ENCODE measurements at places on chromosomes 4 and X.

- peak; percentile 95 for DNase-seq
Observed at GRCh38 chr4:127782025-127782274, 172 bp upstream of the HSPA4L start.

DNA sequence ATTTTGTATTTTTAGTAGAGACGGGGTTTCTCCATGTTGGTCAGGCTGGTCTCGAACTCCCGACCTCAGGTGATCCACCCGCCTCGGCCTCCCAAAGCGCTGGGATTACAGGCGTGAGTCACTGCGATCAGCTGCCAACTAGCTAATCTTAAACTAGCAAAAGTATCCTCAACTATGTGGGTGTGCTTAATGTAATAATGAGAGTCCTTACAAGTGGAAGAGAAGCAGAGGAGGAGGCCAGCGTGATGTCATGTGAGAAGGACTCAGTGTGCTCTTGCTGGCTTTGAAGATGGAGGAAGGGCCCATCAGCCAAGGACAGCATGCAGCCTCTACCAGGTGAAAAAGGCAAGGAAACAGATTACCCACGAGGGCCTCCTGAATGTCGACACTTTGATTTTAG, 19.6 kb downstream of the SCD5 start:
- DNase-seq: no peak

GRCh38 chr4:94762326-94762725, 4.6 kb downstream of the BMPR1B start:
- no peak for DNase-seq

DNA sequence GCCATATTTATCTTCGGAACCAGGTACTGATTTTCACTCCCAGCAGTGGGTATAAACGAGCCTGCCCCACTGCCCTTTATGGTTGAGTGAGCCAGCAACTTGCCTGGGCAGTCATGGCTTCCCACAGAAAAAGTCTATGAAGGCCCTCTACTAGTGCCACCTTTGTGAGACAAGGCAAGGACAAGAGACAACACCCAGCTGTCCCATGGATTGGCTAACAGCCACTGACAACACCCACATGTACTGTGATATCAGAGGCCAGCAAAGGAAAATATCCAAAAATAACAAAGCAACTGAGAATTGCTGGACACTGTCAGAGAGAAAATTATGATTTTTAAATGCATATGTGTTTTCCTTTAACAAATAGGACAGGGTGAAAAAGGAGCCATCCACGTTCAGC, 248.4 kb upstream of the TTC29 start:
- no peak for DNase-seq

DNA sequence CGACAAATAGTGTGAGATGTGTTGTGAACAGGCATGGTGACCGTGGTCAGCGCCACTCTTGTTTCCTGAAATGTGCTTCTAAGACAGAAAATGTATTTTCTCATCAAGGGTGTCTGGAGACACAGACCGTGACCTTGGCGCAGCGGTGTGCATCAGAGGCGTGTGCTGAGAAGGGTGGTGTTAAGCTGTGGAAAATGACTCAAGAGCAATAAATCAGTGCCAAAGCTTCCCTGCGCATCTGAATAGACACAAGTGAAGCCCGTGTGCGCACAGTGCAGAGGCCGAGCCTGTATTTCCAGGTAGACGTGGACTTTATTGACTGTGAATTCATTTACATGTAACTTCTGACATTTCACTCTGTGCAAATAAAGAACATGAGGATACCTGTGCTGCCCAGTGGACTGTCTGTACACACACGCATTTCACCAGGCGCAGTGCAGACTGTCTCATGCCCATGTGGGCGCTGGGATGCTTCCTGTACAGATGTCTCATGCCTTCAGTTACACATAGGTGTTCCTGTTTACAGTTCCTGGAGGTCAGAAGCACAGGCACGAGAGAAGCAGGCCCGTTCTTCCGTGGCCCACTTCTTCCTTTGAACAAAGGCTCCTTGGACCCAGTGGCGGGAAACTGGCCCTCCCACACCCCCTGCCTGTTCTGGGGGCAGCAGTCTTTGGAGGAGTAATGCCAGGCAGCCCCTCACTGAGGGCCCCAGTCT, 31.9 kb downstream of the NSG1 start:
- DNase-seq: no peak

DNA sequence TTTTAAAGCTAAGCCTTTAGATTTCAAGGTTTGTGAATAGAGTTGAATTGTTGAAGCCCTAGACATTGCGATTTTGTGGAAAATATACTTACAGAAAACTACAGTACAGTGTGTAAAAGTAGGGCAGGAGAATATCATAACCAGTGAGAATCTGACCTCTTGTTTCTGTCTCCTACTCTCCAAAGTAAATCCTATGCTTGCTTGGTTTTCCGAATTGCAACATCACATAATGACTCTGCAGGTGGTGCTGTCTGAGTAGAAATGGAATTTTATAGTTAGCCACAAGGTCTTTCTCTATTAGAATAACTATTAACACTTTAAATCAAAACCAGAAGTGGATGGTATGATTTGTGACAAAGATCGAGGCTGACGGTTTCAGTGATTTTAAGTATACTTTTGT, 505.6 kb downstream of the RAPGEF2 start:
- DNase-seq: no peak

DNA sequence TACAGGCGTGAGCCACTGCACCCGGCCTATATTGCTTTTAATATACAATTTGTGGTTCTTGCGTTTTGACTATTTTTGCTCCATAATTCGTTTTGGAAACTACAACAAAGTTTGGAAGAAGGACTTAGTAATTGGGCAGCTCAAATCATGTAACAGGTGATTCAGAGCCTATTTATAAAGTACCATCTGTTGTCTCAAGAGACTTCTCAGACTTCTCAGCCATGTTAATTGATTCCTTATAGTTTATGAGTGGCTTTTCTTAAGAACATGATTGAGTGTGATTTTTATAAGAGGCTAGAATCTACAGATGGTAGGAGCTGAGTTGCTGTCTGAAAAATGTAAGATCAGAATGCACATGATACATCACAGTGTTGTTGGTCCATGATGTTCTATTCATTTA, 240.2 kb downstream of the ADGRL3 start:
- DNase-seq: no peak

DNA sequence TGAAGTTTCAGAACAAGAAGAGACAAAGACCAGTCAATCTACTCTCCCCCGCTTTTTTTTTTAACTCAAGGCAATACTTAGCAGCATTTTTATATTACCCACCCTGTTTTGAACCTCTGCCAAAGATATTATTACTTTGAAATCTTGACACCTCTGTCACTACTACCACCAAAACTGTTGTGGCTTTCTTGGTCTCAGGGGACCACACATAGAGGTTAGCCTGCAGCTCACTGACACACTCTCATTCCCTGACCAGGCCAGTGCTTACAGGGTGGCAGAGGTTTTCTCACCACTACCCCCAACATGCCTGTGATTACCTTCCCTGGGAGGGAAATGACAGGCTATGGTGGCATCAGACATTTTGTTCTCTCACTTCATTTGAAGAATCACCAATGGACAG, 137.4 kb upstream of the STIM2 start:
- DNase-seq: peak; percentile 13

All from GM20000 (cell line).